ENCODE measurements at places on chromosomes 12 and 14.

- DNase-seq, result peak; percentile 36
Measured at GRCh38 chr14:64654246-64654900, 49.9 kb upstream of the PLEKHG3 start.

DNA sequence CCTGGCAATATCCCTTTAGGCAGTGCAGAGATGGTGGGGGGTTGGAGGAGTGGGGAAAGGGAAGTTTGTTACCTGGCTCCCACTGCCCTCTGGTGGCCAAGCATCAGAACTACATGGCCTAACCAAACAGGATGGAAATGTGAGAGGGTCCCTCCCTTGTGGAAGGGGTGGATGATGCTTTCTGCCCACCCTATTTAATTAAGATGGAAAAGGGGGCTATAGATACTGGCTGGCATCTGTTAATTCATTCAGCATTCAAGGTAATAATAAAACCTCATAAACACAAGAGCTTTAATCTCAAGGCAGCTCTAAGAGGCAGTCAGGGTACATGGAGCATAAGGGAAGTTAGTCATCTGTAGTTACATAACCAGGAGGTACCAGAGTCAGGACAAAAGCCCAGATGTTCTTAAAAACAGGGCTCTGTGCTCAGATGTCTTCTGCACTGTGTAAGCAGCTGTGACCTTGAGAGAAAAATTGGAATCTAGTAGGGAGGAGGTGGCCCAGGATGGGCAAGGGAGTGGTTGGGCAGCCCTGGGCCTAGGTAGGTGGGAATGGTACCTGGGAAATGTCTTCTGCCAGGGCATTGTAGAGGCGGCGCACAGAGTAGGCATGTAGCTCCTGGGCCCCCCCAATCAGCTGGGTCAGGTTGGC, 4.6 kb downstream of the AP1G2 start:
- peak; percentile 63 for DNase-seq

DNA sequence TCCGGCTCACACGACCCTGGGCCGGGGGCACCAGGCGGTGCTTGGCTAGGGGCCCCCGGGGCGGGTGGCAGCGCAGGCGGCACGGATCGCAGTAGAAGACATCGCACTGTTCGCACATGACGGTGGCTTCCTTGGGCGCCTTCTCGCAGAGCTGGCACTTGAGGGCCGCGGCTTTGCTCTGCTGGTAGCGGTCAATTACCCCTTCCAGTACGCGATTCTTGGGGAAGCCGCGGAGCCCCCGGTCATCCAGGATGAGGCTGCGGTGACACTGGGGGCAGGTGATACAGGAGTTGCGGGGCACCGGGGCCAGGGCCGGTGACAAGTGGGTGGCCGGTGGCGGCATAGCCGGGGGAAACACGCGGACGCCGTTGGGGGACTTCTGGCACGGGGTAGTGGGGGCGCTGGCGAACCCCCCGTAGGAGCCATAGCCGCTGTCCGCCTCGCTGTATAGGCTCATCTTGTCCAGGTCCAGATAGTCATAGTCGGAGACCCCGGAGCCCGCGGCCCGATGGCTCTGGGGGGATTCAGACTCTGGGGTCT, 553 bp downstream of the TRIM9 start:
- peak; percentile 4 for DNase-seq

DNA sequence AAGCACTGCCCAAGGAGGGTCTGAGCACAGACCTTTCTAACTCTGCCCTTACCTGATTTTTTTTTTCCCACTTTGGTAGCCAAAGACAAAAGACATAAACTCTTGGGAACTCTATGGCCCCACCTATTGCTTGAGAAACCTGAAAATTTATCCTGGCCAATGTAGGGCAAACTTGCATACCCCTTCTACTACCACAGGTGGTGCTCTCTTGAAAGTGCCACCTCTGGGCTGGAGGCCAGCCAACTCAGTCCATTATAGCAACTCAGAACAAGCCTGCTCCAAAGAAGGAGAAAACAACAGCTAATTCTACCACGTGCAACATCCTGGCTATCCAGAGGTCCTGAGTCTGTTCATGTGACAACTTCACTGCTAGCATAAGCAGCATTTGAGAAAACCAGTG, 55.7 kb upstream of the ABCD2 start:
- DNase-seq, result no peak

- DNase-seq, result no peak
Measured at GRCh38 chr12:131026754-131027153, 73.0 kb downstream of the ADGRD1 start.

DNA sequence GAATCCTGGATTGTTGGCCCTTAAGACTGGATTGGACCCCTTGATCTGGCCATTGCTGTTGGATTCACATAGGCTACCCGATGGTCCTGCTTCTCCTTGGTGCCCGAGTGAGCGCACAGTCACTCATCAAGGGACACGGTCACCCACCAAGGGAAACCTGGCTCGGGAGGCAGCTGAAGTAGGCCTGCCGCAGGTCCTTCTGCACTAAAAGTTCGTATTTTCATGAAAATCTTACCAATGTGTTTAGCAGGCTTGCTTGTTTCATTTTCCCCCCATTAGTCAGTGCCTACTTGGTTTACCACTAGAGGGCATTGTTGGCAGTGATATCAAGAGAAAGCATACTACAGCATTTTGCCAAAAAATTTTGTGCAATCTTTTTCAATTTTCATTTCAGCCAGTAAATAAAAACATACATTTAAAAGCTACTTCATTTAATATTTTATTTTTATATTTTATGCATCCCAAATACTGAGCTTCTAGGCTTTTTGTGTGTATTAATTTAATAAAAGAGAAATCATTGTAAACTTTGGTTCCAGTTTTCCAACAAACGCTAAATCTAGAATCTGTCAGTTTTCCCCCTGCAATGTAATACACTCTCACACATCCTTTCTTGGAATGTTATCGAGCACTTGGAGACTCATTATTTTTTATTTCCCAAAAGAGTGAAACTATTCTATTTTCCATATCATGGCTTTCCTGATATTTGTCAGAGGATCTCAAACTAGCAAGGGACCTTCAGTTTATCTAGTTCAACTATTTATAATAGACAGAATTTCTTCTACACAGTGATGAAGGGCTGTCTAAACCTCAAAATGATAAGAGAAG, 116.7 kb downstream of the LMNTD1 start:
- peak; percentile 89 for DNase-seq

DNA sequence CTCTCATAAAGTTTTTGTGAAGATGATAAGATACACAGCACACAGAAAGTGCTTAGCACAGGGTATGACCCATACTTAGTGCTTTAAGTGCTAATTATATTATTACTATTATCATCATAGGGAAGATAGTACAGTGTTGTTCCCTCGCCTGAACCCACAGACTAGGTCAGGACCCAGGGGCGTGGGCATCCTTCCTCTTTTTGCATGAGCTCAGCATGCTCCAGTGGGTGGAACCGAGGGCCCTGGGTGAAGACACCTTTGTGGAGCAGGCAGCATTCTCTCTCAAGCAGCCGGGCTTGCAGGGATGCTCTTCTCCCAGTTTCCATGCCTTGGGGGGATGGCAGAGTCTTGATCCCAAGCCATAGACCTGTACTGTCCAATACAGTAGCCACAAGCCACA, 34.8 kb downstream of the CRACR2A start:
- no peak for DNase-seq

DNA sequence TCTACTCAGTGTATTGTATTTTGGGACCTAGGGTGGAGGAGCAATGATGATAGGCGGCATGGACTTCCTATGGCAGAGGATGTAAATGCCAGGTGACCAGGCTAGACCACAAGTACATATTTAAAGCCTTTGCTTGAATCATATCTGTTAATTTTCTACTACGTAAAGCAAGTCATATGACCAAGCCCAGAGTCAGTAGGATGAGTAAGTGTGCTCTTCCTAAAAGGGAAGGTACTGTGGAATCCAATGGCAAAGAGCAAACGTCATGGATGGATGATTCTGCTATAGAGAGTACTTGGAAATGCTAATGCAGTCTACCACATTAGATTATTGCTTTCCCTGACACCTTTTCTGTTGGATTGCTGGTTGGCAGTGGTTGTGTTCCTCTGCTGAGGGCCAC, 16.8 kb downstream of the GPATCH2L start:
- no peak for DNase-seq

GRCh38 chr14:23641180-23641914, 5.2 kb downstream of the DHRS2 start:
- no peak for DNase-seq

GRCh38 chr14:89811954-89812575, 142.5 kb downstream of the EFCAB11 start:
- no peak for DNase-seq

- DNase-seq, result no peak
Measured at GRCh38 chr12:64598831-64599230, 11.5 kb upstream of the RASSF3 start.

- no peak for DNase-seq
Measured at GRCh38 chr12:106080791-106081170, 58.0 kb downstream of the NUAK1 start.

DNA sequence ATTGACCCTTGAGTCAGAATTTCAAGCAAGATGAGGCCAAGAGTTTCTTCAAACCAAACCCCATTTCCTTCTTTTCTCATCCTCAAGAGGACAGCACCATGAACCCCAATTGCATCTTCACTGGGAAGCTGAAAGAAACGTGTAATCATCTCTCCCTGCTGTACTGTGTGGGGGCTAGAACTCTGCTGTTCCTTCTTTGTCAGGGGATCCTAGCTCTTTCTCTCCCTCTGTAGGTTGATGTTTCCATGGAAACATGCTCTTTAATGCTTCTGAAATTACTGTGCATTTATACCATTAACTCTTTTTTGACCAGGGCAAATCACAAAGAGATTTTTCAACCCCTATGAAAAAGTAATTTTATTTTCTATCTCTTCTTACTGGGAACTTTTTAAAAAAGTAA, 295.1 kb downstream of the GRIN2B start:
- DNase-seq, result no peak

DNA sequence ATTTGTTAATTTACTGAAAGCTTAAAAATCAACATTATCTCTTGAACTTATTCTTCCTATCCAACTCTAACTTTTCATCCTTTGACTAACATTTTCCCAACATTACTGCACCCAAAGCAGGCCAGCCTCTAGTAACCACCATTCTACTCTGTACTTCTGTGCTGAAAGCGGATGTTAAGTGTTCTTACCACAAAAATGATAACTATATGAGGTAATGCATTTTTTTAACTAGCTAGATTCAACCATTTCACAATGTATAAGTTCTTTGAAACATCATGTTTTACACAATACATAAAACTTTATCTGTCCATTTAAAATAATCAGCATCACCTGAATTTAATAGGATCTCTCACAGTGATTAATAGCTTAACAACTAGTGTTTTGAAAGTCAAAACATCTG, 468.5 kb upstream of the MGAT4C start:
- DNase-seq, result no peak

- DNase-seq, result no peak
Measured at GRCh38 chr14:33586806-33587205, 364.1 kb downstream of the EGLN3 start.

- DNase-seq, result no peak
Measured at GRCh38 chr14:93150227-93151208, 34.2 kb downstream of the MOAP1 start.

GRCh38 chr12:123550700-123551099, 17.2 kb upstream of the RILPL1 start:
- DNase-seq, result no peak

GRCh38 chr12:104569346-104570173, 112.8 kb downstream of the CHST11 start:
- DNase-seq, result no peak

DNA sequence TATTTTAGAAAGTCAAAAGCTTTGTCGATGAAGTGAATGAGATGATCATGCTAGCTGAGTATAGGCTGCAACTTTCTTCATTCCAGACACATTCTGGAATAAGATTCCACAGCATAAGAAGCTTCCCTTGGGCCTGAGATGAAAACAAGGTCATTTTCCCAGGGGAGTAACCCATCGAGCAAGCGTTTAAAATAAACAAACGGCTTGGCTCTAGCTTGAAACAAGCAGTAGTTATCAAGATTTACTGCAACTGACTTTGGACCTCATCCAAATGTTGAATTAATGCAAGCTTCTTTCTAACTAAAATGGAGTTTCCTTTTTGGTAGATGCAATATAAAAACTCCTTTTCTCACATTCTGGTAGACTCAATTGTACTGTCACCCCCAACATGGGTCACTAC, 23.0 kb downstream of the KCNJ8 start:
- DNase-seq, result peak; percentile 97

GRCh38 chr14:52701223-52701622, 5.8 kb upstream of the PSMC6 start:
- DNase-seq, result no peak

DNA sequence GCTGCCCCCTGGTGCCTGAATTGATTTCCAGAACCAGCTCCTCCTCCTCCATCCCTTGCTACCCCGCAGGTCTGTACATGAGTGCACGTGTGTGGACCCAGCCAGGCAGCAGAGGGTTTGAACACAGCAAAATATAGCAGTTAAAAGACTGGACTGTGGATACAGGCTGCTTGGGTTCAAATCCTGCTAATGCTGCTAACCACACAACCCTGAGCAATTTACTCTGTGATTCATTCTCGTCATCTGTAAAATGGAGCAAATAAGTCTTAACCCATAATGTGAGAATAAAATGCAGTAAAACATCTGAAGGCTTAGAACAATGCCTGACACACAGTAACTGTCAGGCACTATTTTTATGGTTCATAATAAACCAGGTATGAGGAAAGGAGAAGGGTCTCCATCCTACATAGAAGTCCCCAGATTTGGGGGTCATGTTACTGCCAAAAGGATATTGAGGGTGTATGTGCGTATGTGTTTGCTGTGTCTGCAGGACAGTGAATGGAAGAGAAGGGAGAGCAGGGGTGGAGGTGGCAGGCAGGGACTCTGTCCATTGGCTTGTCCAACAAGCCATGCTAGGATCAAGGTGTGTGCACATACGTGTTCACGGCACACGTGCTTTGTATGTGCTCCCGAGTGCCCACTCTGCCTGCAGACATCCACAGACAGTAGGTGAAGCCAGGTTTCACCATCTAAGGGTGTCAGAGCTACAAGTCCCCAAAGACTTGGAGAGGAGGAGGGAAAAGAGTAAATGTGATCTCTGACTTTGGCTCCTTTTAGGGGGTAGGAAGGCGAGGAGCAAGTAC, 1.5 kb upstream of the STAT6 start:
- no peak for DNase-seq

- DNase-seq, result no peak
Measured at GRCh38 chr12:90970471-90970870, 15.5 kb upstream of the CCER1 start.

- no peak for DNase-seq
Measured at GRCh38 chr14:56145181-56145769, 27.1 kb downstream of the PELI2 start.

Data from lung (tissue), 17 donors.